ENCODE measurements at places on chromosomes 5 and 9.

- DNase-seq = no peak
These were observed 3.5 kb upstream of the F2RL2 start for GRCh38 chr5:76626738-76627137.

- DNase-seq = peak; percentile 56
These were observed 19.9 kb downstream of the ABITRAM start for GRCh38 chr9:108953983-108954574.

- DNase-seq = no peak
These were observed 754.7 kb upstream of the CTNND2 start for GRCh38 chr5:12658871-12659446.

DNA sequence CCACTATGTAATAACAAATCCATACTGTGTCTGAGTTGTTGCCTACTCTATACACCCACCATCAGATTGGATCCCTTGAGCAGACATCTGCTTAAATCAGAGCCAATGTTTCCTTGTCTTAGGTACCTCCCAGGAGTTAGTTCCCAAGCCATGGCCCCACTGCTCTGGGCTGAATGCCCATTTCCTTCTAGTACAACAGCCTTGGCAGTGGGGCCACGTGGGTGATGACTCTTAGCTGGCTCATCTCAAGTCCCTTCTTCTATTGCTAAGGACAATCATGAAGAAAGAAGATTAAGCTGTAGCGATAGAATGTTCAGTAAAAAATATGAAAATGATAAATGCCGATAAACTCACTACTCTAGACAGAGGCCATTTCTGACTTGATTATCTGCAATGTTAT is 16.6 kb downstream of the PTGR1 start:
- peak; percentile 29 for DNase-seq

GRCh38 chr5:148465381-148466235 is 81.8 kb downstream of the FBXO38 start:
- no peak for DNase-seq

DNA sequence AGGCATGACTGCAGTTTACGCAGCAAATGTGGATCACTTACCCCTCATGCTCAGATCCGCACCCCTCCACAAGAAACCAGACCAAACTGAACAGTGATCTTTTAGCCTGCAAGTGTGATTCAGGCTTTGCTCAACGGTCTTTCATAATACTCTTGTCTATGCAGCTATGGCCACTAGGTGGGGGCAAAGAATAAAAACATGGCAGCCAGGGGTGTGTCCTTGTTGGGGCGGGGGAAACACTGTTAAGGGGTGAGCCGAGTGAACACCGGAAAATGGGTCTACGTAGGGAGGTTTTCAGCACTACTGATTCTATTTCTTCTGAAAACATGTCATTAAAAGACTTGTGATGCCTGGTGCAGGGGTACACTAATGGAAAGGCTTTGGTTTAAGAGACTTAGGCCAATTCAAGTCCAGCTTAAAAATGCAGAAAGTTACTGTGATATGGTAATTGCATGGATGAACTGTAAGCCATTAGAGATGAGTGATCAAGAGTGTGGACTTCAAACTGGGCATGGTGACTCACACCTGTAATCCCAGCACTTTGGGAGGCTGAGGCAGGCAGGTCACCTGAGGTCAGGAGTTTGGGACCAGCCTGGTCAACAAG is 49.9 kb upstream of the GPR151 start:
- DNase-seq = peak; percentile 75

- DNase-seq = no peak
These were observed 1.8 kb downstream of the FGF10 start for GRCh38 chr5:44387406-44387805.

DNA sequence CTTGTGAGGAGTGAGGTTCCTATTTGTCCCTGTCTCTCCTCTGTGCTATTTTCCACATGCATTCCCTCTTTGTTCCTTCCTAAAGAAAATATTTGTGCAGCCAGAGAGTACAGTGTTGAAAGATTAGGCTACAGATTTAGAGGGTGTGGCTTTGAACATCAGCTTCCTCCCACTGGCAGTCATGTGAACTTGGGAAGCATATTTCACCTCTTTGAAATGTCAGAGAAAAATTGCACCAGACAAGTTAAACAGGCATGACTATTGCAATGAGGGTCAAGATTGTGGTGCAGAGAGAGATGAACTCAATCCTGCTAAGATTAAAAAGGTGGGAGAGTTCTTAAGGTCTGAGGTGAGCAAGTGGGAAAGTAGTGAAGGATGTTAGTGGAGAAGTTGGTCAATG is 641.0 kb downstream of the DNAH5 start:
- no peak for DNase-seq

GRCh38 chr5:59424515-59424914 is 469.0 kb downstream of the PDE4D start:
- DNase-seq = no peak

DNA sequence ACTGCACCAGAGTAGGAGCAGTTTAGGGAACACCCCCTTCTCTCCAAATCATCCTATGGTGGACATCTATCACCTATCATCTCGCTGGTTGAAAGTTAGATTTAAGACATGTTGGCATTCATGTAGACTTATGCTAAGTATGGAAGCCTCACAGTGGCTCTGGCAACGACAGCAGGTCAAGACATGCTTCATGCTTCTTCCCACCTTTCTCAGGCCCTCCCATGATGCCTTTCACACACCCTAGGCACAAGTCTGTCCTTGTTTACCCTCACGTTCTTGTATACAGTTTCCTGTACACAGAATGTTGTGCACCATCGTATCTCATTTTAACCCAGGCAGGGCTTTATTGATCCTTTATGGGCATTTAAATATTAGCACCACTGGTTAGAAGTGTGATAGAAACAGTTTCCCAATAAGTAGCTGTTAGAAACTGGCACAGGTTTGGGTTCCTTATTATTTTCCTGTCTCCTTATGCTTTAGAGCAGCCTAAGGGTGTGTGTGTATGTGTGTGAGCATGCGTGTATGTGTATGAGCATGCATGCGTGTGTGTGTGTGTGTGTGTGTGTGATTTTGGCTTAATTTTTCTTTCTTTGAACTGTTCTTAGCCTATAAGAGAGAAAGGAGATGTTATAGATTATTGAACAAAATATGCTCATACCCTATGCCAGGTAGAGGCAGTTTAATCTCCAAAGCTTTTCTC is 160.6 kb downstream of the NTRK2 start:
- no peak for DNase-seq

DNA sequence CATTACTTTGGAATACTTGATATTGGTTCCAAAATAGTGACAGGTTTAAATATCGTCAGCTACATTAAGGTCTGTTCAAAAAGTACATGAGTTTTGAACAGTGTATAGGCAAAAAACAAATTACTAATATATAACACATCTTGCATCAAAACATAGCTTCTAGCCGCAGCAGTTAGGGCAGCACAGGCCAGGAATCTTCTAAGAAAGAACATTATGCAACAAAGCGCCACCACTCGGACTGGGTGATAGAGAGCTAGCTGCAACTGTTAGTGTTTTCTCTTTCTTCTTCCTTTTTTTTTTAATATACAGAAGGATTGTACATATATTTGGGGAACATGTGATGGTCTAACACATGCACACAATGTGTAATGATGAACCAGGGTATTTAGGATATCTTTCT is 504.5 kb downstream of the NR2F1-AS1 start:
- DNase-seq = no peak

DNA sequence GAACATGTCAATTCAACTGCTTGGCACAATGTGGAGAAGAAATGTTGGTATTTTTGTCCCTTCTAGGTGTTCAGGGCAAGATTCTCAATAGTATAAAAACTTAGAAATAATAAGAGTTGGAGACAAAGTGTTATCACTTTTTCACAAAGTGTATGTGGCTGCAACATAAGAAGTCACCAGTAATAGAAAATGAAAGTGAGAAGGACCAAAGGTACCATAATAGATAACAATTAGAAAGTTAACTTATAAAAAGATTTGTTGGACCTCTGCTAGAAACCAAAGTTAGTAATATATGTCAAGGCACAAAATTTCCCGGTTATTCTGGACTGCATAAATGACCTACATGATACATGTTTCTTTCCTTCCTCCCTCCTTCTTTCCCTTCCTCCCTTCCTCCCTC is 1535.3 kb downstream of the EFNA5 start:
- DNase-seq = no peak

- DNase-seq = peak; percentile 76
These were observed 59.7 kb upstream of the TRPC7 start for GRCh38 chr5:136424835-136425584.

DNA sequence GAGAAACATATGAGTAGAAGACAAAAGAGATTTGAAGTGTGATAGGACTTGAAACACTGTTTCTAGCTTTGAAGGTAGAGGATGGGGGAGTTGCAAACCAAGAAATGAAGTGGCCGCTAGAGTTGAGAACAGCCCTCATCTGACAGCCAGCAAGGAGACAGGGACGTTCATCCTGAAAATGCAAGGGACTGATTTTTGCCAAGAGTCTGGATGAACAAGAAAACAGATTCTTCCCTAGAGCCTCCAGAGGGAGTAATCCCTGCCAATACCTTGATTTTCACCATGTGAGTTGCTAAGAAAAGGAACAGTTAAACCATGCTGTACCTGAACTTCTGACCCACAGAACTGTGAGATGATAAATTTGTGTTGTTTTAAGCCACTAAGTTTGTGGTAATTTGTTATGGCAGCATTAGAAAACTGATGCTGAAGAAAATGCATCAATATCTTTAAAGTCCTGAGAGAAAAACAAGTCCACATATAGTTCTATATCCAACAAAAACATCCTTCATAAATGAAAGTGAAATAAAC is 154.0 kb upstream of the ADAMTSL1 start:
- DNase-seq = no peak

DNA sequence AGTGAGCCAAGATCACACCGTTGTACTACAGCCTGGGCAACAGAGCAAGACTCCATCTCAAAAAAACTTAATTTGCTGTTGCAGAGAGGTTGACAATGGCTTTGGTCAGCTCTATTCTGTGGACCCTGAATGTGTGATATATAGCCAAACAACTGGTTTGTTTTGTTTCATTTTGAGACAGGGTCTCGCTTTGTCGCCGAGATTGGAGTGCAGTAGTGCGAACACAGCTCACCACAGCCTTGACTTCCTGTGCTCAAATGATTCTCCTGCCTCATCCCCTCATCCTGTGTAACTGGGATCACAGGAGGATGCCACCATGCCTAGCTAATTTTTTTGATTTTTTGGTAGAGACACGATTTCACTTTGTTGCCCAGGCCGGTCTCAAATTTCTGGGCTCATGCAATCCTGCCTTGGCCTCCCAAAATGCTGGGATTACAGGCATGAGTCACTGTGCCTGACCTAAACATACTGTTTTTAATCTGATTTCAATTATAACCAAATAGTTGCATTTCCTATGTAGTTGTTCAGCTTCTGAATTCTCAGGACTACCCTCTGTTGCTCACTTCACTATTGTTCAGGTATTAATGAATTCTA is 9.8 kb downstream of the RNF183 start:
- no peak for DNase-seq

GRCh38 chr5:156051972-156052371 is 275.0 kb upstream of the SGCD start:
- DNase-seq = no peak

DNA sequence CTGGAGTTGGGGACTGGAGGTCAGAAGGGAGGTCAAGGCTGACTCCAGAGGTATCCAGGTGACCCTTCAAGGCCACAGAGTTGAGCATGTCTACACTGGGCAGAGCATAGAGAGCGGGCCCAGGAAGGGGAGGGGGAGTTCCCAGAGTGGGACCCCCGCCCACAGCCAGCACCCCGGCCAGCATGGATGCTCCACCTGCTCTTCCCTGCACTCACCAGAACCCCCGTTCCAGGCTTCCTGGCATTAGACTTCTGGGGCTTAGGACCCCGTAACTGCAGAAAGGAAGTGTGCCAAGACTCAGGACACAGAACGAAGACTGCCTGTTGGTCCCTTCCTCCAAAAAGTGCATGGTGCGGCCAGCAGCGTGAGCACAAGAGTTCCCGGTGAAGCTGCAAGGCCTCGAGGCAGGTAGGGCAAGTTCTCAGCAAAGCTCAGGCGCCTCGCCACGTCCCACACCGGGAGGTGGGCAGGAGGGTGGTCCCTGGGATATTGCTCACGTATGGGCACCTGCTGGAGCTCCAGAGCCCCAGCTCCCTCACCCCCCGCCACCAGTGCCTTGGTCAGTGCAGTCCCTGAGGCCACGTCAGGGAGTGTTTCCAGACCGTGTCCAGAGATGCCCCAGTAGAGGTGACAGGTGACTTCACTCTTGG is 13.8 kb downstream of the ABO start:
- no peak for DNase-seq

- DNase-seq = peak; percentile 13
These were observed 6.1 kb upstream of the ZNF79 start for GRCh38 chr9:127418037-127418471.

GRCh38 chr5:79844571-79844970 is 146.5 kb downstream of the MTX3 start:
- DNase-seq = no peak

DNA sequence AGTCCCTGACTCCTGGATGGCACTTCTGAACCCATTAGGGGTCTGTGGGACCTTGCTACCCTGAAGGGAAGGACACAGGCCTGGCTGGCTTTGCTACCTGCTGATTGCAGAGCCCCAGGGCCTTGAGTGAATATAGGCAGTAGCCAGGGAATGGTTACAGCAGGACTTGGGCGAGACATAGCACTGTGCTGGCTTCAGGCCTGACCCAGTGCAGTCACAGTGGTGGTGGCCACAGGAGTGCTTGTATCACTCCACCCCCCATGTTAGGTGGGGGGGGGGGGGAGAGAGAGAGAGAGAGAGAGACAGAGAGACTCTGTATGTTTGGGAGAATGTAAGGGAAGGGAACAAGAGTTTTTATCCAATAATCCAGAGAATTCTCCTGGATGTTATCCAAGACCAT is 439.3 kb upstream of the ZNF608 start:
- DNase-seq = no peak

- no peak for DNase-seq
These were observed 976.4 kb upstream of the CDH9 start for GRCh38 chr5:28014779-28015178.

- DNase-seq = no peak
These were observed 182.5 kb downstream of the EDIL3 start for GRCh38 chr5:84202136-84202535.

DNA sequence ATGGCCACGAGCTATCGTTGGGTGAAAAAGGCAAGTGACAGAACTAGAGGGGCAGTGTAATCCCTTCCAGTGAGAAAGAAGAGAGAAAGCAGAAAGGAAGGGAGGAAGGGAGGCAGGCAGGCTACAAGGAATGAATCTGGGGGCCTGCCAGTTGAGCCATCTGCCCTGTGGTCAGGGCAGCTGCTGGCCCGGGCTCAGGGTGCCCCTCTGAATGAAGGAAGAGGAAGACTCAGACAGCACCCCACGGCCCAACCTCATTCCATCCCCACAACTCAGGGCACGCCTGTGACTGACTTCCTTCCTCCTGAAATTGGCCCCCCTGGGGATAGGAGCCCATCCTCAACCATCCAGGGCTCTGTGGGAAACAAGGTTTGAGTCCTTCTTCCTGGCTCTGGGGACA is 20.3 kb upstream of the FLT4 start:
- no peak for DNase-seq

DNA sequence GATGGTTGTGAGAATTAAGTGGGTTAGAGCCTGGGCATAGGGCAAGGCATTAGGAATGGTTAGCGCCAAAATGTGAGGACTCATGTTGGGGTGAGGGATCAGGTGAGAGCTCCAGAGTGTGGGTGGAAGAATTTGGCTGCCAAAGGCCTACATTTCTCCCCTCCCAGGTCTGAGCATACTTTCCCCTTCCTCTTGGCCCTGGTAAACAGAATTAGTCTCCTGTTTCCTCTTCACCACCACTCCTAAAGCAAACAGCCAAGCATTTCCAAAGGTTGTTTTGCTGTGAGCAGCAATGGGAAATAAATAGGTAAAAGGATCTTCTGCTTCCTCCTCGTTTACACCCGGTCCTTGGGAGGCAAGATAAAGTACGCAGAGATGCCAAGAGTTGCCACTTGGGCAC is 132.5 kb downstream of the ZSWIM6 start:
- no peak for DNase-seq

- DNase-seq = no peak
These were observed 159.1 kb downstream of the DAB2IP start for GRCh38 chr9:121810489-121810888.

Measured in astrocyte of the hippocampus (primary cell).